ENCODE measurements at places on chromosomes 6 and 20.

DNA sequence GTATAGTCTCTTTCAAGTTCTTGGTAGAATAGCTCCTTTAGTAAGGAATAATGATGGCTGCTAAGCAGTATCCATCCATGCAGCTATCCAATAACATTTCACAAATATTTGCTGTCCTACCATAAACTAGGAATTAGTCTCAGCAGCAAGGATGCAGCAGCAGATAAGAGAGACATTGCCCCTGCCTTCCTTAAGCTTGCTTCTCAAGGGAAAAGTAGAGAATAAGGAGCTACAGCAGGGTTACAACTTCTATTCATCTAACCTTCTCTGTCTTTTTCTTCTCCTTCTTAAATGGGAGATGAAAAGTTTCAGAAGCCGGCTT lies 2.4 kb downstream of the IL22RA2 start:
- DNase-seq = no peak

GRCh38 chr6:57173056-57173885 lies 1.1 kb downstream of the BAG2 start:
- DNase-seq = no peak

DNA sequence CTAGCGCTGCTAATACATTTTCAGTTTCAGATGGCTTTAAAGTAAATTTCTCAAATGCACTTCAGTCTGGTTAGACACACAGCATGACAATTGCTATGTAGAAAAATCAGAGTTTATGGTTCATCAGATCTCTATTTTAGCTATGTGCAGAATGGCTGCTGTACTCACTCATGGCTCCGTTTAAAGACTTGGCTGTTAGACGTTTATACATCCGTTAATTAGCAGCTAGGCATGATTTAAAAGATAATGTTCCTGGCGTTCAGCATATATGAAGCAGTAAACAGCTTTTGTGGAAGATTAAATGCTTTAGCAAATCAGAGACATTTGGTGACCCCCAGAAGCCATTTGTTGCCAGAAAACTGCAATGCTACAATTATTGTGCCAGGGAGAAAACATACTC lies 350.0 kb upstream of the MANEA start:
- DNase-seq = no peak

- DNase-seq = no peak
These were observed 52.1 kb downstream of the PTPN1 start for GRCh38 chr20:50562262-50562701.

GRCh38 chr6:36742146-36742545 lies 44.5 kb downstream of the RAB44 start:
- DNase-seq = no peak

GRCh38 chr20:59334651-59335300 lies 34.4 kb downstream of the EDN3 start:
- no peak for DNase-seq

GRCh38 chr6:44833248-44833647 lies 445.7 kb downstream of the CDC5L start:
- no peak for DNase-seq

- no peak for DNase-seq
These were observed 9.2 kb upstream of the PRSS16 start for GRCh38 chr6:27238010-27238983.

DNA sequence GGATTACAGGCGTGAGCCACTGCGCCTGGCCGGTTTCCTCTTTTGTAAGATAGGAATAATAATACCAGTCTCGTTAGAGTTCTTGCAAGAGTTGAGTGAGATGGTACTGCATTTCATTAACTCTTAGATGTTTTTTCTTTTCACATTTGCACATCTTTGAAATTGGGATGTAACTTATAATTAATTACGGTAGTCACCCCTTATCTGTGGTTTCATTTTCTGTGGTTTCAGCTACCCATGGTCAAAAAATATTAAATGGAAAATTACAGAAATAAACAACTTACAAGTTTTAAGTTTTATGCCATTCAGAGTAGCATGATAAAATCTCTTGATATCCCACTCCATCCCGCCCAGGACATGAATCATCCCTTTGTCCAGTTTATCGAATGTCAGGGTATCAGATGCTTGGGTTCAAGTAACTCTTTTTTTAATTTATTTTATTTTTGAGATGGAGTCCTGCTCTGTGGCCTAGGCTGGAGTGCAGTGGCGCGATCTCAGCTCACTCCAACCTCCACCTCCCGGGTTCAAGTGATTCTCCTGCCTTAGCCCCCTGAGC lies 15.4 kb downstream of the PTK7 start:
- DNase-seq = no peak

DNA sequence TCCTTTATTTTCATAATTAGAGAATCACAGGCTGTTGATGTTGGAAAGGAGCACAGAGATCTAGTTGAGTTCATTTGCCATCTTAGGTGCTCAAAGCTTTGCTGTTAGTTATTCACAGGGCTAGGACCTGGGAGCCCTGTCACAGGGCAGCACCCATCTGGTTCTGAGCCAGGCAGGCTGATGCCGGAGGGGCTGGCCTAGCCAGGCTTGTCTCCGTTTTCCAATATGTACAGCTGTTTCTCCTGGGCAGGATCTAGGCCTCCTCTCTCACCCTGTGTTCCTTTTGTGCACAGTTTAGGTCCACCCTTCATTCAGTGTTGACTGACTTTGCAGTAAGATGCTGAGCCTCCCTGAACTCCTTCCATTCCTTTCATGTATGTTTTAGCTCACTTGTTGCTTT lies 33.4 kb downstream of the LRRC1 start:
- no peak for DNase-seq

DNA sequence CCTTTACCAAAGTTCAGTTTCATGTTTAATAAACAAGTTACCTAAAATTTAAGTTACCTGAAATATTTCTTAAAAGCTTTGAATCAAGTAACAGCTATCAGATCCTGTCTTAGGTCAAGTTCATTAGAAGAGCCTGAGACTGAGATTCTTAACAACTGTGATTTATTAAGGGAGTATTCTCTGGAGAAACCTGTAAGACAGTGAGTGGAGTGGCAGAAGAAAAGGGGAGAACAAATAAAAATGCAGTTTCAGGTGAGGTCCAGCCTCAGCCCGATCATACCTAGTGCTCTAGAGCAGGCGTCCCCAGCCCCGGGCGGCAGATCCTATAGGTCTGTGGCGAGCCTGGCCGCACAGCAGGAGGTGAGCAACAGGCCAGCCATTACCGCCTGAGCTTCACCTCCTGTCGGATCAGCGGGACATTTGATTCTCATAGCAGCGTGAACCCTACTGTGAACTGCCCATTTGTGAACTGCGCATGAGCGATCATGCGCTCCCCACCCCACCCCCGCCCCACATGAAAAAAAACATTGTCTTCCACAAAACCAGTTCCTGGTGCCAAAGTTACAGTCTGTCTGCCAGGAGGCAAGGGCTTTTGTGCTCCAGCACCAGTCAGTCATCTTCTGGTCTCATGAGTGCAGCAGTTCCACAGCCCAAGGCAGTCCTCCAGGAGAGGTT lies 59.2 kb upstream of the ADGRB3 start:
- DNase-seq = no peak

- no peak for DNase-seq
These were observed 39.5 kb upstream of the ADGRF5 start for GRCh38 chr6:46961232-46961631.

- no peak for DNase-seq
These were observed 44.1 kb downstream of the ELOVL2 start for GRCh38 chr6:10999994-11000393.

DNA sequence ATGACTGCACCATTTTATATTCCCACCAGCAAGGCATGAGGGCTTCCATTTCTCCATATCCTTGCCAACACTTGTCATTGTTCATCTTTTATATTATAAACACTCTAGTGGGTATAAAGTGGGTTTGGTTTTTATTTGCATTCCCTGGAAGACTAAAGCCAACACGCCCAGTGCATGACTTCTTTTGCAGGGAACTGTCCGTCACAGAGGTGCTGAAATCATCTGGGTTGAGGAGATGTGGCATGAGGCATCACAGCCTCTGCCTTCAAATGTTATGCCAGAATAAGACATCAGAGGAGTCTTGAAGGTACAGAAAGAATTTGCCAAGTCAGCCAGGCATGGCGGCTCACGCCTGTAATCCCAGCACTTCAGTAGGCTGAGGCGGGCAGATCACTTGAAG lies 29.9 kb upstream of the FAM210B start:
- no peak for DNase-seq

- peak; percentile 46 for DNase-seq
These were observed 33.7 kb downstream of the PKIG start for GRCh38 chr20:44615876-44616603.

Measured in left ventricle myocardium inferior (tissue), 1 donor.